Kidney epithelial cell (primary cell): ENCODE measurements at places on chromosomes 1 and 21.

DNA sequence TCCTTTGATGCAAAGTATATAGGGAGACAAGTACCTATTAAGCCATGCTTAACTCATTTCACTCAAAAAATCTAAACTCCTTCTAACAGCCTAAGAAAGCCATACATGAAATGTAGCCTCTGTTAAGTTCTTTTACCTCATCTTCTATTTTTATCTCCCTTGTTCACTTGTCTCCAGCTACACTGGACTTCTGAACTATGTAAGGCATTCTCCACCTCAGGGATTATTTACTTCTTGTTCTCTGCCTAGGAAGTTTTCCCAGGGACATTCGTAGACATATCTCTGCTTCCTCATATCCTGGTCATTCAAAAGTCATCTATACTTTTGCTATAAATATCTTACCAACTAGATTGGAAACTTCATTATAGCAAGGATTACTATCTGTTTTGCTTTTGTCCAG lies 96.9 kb downstream of the COP1 start:
- no peak for DNase-seq

DNA sequence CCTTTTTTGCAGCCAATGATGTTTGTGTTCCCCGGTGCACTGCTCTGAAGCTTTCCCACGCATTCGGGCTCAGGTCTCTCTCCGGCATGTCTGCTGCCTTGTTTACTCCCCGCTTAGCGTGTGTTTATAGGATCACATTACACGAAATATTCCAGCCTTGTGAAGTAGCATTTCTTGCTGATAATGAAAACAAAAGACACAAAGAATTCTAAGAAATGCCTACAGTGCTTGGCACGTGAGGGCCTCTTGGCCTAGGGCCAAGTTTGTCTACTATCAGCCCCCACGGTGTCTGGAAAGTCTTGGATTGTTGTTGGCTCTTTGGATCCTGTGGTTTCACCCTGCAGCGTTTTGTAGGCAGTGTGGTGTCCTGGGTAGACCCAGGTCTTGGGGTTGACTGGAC lies 11.2 kb upstream of the GSTM4 start:
- no peak for DNase-seq

GRCh38 chr1:36198641-36199040 lies 25.6 kb upstream of the THRAP3 start:
- no peak for DNase-seq

- no peak for DNase-seq
Measured at GRCh38 chr1:193706766-193707165, 520.4 kb upstream of the B3GALT2 start.

- no peak for DNase-seq
Measured at GRCh38 chr1:54571803-54572541, 23.9 kb downstream of the ACOT11 start.

- peak; percentile 90 for DNase-seq
Measured at GRCh38 chr21:33383056-33383888, 19.9 kb upstream of the IFNGR2 start.

- DNase-seq: no peak
Measured at GRCh38 chr21:33071770-33072306, 1.9 kb downstream of the OLIG1 start.

DNA sequence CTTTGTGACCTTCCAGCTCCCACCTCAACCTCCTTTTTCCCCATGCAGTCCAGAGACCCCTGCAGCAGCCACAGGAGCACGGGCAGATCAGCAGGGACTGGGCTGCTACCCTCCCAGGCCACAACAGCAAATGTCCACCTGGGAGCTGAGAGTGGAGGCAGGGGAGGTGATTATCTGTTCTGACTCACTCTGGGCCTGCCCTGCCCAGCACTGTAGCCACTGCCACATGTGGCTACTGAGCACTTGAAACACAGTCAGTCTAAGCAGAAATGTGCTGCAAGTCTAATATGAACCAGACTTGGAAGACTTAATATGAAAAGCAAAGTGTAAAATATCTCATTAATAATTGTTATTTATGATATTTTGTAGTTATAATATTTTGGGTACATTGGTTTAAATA lies 148.9 kb upstream of the VANGL1 start:
- DNase-seq: no peak

- DNase-seq: no peak
Measured at GRCh38 chr21:14814991-14815390, 249.8 kb downstream of the NRIP1 start.

DNA sequence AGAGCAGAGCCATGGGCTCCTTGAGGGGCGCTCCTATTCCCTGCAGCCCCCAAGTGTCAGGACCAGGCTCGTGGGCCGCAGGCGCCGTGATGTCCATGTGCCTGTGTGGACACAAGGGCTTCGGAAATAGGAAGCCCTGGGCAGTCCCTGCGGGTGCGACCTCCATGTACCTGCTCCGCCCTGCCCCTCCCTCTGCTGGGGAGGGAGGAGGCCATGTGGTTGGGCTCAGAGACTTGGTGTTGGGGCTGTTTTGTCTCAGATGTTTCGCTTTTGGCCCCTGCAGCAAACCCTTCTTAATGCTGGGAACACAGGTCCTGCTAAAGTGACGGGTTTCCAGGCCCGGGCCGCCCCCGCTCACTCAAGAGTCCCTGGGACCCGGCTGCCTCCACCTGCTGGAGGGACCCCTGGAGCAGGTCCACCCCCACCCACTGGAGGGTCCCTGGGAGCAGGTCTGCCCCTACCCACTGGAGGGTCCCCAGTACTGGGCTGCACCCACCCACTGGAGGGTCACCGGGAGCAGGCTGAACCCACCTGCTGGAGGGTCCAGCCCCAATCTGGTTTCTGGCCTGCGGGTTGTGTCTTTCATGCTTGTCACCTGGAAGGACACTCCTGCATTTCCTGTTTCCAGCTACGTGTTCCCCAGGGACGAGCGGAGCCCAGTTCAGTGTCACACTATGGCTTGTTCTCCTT lies 156.5 kb downstream of the PEX14 start:
- no peak for DNase-seq

- DNase-seq: no peak
Measured at GRCh38 chr1:14828665-14829064, 230.2 kb downstream of the KAZN start.

GRCh38 chr1:201731592-201731991 lies 97.4 kb upstream of the IPO9 start:
- no peak for DNase-seq

- DNase-seq: no peak
Measured at GRCh38 chr1:5501206-5501930, 490.9 kb downstream of the NPHP4 start.

DNA sequence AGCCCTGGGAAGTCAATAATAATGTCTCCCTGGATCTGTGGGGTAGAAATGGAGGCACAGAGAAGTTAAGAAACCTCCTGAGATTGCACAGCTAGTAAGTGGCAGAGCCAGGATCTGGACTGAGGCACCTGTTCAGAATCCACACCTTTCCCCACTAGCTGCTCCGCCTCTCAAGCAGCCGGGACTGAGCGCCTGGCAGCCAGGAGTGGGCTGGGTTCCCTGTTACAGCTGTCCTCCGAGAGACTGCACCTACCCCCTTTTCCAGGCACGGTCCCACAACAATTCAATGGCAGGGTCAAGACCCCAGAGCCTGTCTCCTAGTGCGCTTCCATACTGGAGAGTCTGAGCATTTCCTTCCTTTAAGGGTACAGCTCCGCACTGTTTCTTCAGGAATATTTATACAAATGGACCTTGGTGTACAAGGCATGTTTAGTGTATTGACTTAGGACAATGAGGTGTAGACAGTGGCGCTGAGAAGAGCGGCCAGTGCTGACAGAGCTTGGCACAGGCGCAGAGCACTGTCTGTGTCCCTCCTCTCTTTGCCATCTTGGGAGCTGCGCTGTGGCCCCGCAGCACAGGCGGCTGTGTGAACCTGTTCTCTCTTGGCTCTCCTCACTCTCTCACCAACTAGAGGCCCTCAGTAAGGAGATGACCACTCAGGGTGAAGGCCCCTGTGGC lies 24.4 kb downstream of the GRHL3 start:
- no peak for DNase-seq

GRCh38 chr1:71087060-71087459 lies 6.2 kb upstream of the ZRANB2 start:
- no peak for DNase-seq

DNA sequence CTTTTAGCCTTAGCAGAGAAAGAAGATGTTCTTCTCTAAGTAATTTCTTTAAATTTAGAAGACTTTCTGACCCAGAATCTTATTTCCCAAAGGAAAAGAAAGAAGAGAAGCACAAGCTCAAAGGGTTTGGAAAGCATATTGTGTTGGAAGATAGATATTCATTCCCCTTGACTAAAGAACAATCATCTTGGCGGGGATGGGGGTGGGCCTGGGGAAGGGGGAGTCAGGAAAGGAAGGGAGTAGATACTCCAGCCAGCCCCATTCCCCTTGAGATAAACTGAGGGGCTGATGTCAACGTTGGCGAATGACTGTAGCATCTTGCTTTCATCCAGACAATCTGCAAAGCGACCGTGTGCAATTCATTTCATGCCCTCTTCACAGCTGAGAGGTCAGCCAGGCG lies 66.5 kb upstream of the SIPA1L2 start:
- DNase-seq: no peak

DNA sequence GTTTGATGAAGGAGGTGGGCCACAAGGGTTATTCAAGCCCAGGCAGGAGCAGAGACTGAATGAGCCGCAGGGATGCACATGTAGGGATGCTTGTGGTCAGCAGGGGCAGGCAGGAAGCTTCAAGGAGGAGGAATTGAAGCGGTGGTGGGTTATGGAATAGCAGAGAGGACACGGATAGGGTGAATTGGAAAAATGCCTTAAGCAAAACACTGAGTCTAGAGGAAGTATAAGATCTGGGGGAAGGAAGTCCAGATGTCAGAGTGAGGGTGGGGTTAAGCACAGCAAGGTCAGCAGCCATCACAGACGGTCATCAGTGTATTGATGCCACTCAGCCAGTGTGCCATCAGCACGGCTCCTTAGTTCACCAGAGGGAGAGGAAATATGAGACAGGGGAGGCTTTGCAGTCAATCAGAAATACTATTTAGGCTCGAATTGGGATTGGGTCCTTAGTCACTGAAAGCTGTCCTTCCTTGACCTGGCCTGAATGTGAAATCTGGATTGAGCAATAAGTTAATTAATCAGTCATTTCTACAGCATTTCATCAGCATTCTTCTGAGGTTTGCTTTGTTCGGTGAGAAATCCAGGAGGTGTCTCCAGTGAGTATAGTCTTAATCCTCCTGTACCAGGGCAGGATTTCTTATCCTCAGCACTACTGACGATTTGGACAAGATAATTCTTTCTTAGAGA lies 6.0 kb upstream of the LCE1F start:
- no peak for DNase-seq

DNA sequence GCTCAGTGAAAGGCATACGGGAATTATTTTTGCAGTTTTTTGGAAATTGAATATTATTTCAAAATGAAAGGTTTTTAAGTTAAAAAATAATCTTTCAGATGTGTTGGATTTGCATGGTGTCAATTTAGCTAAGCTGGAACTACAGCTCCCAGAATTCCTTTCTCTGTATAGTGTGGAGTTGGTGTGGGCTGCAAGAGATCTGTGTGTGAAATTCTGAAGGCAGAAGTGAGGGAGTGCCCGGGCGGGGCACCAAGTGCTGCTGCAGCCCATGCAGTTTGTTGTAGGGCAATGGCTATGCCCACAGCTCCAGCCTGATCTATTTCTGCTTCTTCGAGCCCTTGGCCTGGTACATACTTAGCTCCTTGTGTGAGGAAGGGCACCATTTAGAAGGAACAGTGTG lies 60.5 kb upstream of the CSF1 start:
- no peak for DNase-seq

DNA sequence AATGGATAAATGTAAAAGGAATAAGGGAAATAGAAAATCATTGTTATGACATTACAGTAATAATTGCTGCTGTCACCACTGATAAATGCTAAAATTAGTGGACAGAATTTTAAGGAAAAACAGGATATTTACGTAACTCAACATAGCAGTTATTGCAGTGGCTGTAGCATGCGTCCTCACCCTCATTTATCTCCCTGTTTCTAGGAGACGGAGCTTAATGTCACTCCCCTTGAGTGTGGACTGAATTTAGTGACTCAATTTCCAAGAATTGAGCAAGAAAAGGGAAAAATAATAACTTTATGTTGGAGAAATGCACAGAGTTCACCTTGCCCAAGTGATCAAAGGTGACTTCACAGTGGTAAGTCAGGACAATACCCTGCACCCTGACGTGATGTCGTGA lies 33.3 kb upstream of the COL18A1 start:
- no peak for DNase-seq

DNA sequence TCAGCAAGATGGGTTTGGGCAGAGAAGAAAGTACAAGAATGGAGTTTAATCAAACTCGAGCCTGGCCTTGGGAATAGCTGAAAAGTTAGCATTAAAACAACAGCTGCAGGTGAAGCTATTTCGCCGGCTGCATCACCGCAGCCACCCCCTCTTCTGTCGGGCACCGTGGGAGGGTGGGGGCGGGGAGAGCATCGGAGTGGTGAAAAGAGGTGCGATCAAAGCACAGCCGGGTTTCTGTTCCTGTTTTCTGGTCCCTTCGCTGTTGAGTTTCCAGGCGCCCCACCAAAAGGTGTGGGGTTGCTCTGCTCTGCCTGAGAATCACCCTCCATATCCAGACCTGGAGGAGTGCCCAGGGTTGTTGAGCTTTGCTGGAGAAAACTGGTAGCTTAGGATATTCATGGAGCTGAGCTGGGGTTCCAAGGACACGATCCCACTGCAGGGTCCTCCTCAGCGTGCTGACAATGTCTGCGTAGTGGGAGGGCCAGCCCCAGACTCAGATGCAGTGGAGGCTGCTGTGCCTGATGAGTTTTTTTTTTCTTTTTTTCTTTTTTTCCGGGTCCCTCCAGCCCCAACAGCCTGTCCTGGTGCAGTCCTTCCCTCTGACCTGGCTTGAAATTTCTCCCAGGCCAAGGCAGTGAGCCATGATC lies 127.5 kb upstream of the C1orf174 start:
- no peak for DNase-seq

- no peak for DNase-seq
Measured at GRCh38 chr1:220699044-220699443, 8.9 kb downstream of the C1orf115 start.

DNA sequence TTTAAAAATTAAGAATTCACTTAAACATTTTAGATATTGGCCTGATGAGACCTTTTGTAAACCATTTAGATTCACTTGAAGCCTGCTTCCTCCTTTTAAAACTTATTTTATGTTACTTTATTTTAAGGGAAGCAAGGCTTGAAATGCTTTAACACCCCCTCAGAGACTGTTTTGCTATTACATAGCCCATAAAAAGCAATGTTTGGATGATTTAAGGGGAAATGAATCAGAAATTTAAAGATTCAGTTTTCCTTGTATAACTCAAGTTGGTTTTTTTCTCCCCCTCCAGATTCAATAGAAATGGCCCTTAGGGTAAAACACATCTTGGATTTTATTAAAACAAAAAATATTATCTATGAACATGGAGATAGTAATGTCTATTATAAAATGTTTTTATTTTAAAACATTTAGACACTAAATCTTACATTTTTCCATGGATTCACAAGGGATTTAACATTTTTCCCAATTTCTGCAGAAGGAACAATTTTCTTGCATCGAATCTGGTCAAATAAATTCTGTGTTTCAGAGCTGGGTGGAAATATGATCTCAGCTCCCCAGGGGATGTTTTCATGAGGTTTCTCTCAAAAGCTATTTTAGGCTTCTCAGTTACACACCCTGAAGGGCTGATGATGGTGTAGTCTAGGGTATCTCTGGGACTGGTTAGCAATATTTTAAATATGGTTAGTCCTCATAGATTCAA lies 69.3 kb upstream of the WARS2 start:
- DNase-seq: no peak
